ENCODE measurements at places on chromosomes 4 and X.

GRCh38 chr4:20017777-20018115 lies 234.0 kb upstream of the SLIT2 start:
- peak; percentile 44 for DNase-seq

- peak; percentile 74 for DNase-seq
Observed at GRCh38 chr4:40909363-40909876, 159.7 kb downstream of the NSUN7 start.

DNA sequence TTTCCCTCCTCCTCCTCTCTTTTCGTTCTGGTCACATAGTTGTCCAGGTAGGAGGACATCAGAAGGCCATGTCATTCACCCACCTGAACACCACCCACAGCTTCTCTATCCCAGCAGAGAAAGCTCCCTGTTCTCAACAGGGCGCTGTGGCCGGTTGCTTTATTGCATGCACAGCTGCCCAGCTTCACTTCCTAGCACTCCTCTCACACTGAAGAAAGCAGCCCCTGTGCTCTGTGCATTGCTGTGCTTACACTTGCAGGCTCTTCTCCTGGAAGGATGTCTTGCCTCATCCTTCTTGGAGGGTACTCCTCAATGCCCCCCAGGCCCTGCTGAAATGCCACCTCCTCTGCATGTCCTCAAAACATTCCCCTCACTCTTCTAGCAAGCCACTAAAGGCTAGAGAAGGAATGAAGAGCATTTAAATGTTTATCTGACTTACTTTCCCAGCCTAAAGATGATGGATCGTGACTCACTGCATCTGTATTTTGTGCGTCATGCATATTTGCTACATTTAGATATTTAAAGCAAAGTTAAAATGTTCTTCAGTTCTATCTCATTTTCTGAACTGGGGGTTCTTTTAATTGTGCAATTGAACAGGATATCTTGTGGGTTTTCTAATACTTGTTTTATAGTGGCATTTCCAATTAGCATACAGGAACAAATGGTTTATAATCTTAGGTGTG lies 186.4 kb upstream of the PUDP start:
- DNase-seq, result peak; percentile 57

DNA sequence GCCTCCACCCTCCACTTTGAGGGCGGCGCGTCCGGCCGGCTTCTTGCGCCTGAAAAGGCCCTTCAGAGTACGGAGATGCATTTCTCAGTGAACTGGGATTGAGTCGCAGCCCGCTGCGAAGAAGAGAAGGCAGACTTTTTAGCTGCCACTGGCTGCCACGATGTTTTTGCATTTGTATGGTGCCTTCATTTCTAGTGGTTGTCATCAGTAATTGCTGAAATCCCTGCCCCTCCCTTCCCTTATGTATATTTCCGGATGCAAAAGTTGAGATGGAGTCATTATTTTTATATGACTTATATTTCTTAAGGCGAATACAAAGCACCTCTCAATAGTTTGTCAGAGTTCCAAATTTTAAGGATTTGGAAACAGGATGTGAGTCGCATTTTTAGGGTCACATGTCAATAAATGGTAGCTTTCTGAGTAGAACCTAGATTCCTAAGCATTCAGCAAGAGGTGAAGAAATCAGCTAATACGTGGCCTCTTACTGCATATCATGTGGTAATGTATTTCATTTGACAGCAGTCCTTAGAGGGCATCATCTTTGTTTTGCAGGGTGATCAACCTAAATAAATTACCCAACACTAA lies 658 bp downstream of the ATP6AP2 start:
- peak; percentile 36 for DNase-seq

GRCh38 chrX:15349046-15349445 lies 13.7 kb upstream of the PIGA start:
- peak; percentile 80 for DNase-seq

DNA sequence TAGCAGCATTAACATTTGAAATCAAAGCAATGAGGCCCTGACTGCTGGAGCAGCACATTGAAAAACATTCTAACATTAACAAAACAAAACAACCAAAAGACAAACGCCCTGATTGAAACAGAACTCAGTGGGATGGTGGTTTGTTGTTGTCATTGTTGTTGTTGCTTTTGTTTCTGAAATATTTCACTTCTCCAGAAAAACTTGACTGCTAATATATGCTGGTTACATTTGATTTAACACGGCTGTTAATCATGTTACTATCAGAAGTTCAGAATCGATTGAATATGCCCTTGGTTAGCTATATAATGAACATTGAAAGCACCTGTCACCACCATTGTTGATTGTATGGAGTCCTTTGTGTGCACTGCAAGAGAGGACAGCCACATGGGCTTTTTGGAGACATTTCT lies 790.4 kb upstream of the GALNTL6 start:
- no peak for DNase-seq

All from fibroblast of pulmonary artery (primary cell).